ENCODE measurements at places on chromosomes 13 and 19.

DNA sequence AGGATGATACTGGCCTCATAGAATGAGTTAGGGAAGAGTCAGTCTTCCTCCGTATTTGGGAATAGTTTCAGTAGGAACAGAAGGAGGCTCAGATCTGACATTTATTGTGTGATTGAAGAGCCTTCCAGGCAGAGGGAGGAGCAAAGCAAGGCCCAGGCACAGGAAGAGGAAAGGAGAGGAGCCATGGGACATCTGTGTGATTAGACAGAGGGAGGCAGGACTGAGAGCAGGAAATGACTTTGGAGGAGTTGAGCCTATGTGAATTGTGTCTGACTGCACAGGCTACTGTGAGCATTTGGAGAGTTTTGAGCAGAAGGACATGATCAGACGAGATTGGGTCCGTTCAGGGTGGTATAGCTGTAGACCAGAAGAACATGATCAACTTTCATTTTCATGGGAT lies 8.5 kb downstream of the SIGLEC7 start:
- no peak for DNase-seq

DNA sequence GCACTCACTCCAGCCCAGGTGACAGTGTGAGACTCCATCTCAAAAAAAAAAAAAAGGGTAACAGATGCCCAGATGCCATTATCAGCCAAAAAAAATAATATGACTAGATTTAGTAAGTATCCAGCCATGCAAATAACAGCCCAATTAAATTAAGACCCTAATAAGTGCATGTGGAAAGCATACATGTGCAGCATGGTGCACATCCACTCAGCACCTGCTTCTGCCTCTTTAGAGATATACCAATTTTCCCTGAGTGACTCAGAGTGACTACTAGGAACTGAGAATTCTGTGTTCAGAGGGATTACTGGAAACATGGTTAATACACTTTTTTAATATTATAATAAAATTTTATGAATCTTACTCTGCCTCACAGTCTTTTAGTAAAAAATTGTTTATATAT lies 29.8 kb upstream of the ZNF675 start:
- no peak for DNase-seq

DNA sequence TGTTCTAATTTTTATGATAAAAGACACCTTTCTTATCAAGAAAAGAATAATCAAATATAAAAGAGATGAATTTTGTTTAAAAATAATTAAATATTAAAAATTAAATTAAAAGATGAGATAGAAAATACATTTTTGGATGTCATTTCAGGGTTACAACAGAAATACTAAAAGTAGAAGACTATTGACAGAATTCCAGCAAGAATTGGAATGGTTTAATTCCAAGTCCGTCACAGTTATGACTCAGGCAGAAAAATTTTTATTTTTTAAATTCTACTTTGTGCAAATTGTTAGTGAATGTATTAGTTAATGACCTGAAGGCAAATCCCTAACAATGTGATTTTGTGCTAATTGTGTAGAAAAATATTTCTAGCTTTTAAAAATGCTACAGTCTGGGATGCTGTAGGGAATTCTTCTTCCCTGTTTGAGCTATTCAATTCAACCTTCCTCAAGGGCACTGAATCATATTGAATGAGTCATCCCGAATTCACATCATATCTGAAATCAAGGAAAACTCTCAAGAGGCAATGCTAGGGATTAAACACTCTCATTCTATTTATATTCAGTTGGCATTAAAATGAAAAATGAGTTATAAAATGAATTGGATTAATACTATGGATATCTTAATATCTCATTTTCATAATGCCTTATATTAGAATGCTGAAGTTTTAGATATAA lies 633.5 kb upstream of the ATXN8OS start:
- DNase-seq, result no peak

- DNase-seq, result no peak
Observed at GRCh38 chr13:75512253-75512652, 25.4 kb downstream of the COMMD6 start.

- DNase-seq, result no peak
Observed at GRCh38 chr13:36302289-36302688, 4.7 kb upstream of the CCDC169 start.

GRCh38 chr13:94550062-94550738 lies 45.8 kb downstream of the TGDS start:
- no peak for DNase-seq

GRCh38 chr13:43905435-43906031 lies 25.8 kb downstream of the LACC1 start:
- DNase-seq, result peak; percentile 17

DNA sequence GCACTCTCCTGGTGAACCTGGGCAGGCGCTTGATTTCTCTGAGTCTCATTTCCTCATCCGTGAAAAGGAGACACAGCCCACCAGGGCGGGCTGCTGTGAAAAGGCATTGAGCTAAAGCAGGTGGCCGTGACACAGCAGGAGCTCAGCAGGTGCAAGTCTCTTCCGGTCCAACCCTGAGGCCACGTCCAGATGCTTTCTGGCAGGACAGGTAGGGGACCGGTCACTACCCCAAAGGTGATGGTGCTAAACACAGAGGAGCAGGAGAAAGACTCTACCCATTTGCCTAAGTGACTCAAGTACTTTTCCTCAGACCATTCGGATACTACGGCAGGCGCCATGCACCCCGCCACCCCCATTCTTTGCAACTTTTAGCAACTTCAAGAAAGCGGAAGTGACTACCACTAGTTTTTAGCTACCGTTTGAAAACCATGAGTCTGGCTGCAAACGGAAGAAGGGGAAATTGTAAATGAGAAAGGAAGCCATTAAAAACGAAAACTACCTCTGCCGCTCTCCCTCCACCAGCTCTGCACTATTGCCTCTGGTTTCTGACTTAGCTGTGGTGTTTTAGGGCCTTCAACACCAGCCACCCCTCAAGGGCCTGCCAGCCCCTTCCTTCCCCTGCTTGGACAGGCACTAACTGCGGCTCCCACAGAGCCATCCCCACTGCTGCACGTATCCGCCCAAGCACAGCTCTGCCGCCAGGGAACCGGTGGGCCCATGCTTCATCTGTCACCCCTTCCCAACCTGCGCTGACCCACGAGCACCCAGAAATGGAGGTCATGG lies 4.8 kb downstream of the PPP6R1 start:
- no peak for DNase-seq

DNA sequence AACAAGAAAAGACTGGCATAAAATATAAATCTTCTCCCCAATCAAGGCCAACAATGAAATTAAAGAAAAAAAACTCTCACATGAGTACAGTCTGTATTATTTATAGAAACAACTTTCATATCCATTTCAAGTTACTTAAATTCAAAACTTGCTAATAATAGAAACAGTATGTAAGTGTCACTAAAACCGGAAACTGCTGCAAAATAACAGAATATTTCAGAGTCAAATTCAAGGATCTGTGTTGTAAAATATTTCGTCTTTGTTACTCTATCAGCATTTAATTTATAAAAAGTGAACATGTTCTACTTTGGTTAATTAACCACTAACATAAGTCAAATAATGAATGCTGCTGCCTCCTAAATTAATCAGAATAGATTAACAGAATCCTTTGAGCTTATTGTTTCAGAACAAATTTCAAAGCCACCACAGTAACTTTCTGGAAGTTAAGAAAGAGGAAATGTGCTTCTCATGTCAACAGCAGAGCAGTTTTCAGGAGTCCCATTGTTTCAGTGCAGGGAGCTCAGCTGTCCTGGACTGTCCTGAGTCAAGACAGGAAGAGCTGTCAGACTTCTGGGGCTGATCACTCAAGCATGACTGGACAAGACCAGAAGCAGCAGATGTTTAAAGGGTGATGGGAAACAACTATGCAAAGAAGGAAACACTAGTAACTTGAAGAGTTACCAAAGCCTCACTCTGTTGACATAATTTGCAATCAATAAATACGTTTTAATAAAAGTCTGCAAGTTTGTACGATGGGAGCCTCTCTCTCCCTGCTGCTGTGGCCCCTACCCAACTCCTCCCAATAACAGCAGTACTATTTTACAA lies 76.9 kb downstream of the FOXO1 start:
- DNase-seq, result no peak

DNA sequence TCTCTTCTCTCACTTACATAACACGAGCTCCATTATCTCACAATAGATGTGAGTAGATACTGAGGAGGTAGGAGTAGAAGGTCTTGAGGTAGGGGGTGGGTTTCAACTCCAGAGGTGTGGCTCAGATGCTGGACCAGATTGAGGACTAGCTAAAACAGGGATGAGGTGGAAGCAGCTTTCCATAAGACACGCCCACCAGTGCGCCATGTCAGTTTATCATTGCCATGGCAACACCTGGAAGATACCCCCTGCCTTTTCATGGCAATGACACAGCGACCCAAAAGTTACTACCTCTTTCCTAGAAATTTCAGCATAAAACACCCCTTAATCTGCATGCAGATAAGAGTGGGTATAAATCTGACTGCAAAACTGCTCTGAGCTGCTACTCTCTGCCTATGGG lies 44.1 kb downstream of the KCTD15 start:
- no peak for DNase-seq

DNA sequence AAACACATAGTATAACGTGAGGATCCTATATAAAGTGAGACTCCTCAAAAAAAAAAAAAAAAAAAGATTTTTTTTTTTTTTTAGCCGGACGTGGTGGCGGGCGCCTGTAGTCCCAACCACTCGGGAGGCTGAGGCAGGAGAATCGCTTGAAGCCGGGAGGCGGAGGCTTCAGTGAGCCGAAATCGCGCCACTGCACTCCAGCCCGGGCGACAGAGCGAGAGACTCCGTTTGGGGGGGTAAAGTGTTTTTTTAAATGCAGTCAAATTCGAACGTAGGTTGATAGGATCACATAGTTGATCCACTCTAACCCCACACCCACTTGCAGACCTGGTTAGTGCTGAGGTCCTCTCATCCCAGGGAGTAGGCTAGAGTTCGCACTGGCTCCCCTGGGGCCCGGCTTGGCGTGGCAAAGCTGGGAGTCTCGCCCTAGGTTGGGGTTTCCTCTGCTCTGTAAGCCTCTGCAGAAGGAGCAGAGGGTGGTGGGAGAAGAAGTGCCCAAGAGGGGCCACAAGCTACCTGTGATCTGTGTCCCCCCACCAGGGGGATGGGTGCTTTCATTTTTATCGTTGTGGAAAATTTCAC lies 6.5 kb downstream of the RNF225 start:
- no peak for DNase-seq

GRCh38 chr19:48770734-48771472 lies 15.6 kb downstream of the FGF21 start:
- no peak for DNase-seq

- DNase-seq, result no peak
Observed at GRCh38 chr13:20239748-20240147, 7.6 kb upstream of the GJB6 start.

DNA sequence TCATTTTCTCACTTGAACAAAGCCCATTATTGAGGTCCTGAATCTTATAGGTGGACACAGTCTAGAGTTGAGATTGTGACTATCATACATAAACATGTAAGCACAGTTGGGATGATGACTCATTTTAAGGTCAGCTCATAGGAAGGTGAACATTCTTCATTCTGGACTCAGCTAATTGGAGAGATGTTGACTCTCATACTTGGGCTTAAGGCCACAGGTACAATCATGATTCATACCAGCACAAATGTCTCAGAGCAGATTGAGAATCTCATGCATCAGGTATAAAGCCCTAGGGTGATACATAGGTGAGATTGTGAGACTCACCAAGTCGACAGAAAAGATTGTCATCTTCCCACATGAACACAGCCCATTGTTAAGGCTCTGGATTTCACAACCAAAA lies 62.3 kb upstream of the ZNF724 start:
- DNase-seq, result no peak

DNA sequence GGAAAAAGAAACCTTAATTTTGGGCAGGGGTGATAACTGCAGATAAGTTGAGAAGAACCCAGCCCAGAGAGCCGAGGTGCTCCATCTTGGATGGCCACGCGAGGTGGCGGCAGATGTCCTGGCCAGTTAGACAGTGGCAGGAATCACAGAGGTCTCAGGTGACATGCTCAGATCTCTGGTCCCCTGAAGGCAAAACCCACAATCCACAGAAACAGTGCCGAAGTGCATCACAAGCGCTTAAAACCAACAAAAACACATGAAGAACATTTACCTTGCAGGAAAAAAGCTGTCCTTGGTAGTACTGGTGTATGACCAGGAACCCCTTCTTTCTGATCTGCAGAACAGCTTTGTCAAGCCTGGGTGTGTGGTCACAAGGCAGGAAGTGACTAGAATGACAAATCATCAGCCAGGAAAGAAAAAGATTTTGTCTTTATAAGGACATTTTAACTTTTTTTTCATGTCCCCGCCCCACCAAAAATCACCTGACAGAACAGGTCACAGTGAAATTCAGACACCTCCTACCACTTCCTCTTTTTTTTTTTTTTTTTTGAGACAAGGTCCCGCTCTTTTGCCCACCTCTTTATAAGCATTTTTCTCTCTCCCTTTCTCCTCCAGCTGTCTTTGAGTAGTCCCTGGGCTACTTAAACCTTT lies at the start of gene LCP1:
Gene LCP1, minus strand, starts transcription at position 338 of the 651 bp plus-strand sequence. CDS start 22,515 bp downstream, outside the sequence.
- DNase-seq, result no peak

DNA sequence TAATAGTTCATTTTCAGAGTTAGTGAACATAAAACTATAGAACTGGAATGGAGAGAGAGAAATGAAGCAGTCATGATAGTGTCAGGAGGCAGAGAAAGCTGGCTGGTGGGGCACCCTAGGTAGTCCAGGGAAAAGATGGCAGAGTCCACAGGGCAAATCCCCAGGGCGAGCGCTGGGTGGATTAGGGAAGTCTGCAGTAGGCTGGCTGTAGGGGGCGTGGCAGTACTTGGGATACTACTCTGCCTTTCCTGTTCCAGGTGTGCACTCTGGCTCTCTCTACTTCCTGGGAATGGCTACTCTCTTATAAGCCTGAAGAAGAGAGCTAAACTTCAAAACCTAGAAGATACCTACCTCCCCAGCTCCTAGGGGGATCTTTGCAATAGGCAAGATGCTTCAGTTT lies 232.9 kb upstream of the SLC10A2 start:
- DNase-seq, result no peak

DNA sequence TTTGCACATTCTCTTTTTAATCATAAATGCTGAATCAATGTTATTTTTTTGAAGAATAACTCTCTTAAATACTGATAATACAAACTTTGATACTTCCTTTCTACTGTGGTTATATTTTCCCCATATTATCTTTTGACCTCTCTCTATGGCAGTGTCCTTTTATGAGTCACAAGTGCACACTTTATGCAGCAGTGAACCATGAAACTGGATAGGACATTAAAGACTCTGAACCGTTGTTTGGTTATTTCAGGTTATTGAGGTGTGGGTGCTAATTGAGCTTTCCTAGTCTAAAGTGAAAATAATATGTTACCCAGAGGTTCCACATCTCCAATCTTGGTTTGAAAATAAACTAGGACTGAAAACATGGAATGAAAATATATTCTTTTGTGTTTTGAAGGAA lies 71.4 kb downstream of the DGKH start:
- no peak for DNase-seq

DNA sequence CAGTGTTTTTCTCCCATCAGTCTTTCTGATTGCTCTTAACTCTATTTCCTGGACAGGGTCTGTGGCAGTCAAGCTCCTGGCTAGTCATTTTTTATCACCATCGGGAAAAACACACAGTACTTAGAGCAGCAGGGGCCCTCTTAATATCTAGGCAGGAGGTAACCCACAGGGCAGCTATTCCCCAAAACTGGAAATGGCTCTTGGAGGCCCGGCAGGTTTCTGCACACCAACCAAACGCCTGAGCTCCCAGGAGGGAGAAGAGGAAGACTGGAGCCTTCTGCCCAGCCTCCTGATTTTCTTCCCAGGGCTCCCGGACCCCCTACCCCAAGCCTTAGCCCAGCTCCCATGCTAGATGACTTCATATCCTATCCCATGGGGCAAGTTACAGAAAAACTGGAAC lies 49.3 kb upstream of the VSTM2B start:
- DNase-seq, result no peak

- DNase-seq, result peak; percentile 81
Observed at GRCh38 chr19:47608969-47609905, at the start of gene BICRA. Gene BICRA (plus strand): TSS chr19:47609134. CDS start chr19:47673575, 64,441 bp downstream.
